ENCODE measurements at places on chromosomes 12 and 14.
A peak's percentile ranks its signal among the peaks of the same experiment; 100 is the strongest.

GRCh38 chr12:25372969-25373817 is 122.5 kb upstream of the KRAS start:
- no peak for DNase-seq

DNA sequence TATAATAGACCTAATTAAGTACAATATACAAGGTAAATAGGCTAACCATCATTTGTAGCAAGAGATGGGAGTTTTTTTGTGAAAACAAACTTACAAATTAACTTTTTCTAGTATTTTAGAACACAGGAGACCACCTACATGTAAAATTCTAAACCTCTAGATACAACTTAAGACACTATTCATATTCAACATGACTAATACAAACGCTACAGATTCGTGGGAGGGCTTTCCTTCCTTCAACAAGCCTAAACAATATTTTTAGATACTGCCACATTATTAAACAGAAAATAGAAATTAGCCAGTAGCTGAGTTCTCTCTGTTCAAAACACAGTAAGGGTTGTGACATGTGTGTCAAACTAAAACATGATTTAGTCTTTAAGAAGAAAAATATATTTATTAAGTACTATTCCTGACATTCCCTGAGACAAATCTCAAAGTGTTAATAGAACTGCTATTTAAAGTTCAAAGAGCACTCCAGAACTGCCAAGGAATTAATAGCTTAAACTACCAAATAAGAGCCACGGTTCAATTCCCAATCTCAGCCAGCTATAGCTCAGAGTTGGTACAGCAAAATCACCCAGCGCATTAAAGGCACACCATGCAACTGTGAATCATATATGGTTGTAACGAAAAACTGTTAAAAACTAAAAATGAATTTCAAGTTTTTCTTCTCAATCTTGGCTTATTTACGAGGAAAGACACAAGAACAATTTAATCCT is 10.7 kb downstream of the MED13L start:
- DNase-seq: no peak

DNA sequence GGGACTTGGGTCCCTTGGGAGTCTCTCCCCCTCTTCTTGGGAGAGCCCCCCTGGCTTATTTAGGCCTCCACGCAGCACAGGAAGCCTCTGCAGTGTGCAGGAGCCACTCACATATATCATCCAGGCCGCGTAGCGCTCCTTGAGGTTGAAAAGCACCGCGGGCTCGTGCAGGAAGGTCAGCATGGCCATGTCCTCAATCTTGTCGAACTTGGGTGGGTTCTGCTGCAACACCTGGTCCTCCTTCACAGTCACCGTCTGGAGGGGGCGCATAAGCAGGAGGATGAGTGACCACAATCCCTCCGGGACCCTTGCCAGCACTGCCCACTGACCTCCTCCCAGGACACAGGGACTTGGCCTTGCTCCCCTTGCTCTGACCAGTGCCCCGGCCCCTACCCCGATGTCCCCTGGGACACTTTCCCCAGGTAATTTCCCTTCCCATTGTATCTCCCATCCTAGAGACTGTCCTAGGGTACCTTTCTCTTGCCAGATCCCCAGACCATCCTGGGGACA is 2.5 kb downstream of the MYH6 start:
- DNase-seq: no peak

DNA sequence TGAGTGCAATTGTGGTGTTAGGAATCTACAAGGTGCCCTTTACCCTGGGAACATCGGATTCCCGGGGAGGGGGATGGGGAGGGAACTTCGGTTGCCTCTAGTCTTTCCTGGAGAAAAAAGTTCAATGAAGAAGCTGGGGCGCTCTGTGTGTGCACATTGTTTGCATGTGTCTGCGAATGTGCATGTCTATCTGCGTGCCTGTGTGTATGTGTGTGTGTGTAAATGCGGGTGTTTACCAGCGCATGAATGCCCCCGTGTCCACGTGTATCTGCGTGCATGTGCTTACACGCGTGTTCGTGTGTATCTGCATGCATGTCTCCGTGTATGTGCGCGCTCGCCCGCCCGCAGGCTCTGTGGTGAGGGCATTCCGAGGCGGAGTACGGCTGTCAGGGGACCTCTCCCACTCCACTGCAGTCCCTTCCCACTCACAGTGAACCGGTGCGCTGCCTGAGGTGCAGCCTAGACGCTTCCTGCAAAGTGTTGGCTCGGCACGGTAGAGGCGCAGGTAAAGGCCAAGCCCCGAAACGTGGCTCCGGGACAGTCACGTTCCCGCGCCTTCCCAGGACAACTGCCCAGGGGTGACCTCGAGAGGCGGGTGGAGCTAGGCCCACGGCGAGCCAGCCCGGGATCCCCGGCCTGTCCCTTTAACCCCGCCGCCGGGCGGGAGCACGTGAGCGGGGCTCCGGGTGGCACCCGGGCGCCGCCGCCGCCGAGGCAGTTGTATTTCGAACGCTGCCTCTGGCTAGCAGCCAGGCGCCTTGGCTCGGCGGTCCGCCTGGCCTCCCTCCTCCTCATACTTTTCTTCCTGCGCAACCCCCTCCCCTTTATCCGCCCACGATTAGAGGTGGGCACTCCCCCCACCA is 539 bp upstream of the HMGA2 start:
- peak; percentile 51 for DNase-seq

DNA sequence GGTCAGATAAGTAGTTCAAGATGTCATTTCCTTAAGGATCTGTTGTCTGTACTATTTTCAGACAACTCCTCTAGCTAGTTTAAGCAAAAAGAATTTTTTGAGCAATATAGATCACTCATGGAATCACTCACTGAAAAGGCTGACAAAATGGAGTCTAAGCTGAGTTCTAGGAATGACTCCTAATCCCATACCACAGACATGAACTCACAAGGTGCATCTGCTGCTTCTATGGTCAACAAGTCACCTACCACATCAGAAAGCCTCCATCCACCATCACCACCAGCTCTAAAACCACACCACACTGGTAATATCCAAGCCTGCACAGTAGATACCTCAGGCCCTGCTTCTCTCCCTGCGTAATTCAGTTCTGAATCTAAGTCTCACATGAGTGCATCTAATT is 33.0 kb downstream of the PWP1 start:
- DNase-seq: no peak

DNA sequence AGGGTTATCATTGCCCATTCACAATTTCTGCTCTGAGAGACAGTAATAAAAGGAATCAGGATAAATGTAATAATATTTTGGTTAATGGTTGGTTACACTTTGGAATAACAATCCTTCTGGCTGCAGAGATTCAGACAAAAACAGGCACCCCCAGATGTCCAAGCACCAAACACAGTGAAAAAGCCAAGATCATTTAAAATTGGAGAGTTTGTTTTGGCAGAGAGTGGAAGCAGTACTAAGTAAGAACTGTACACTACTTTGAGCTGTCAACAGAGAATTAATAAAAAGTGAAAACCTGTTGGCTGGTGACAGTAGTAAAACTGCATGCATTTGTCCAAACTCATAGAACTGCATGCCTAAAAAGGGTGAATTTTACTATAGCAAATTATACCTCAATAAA is 15.6 kb upstream of the IL22 start:
- DNase-seq: no peak

- DNase-seq: no peak
Observed at GRCh38 chr12:46446645-46447044, 74.1 kb upstream of the SLC38A2 start.

DNA sequence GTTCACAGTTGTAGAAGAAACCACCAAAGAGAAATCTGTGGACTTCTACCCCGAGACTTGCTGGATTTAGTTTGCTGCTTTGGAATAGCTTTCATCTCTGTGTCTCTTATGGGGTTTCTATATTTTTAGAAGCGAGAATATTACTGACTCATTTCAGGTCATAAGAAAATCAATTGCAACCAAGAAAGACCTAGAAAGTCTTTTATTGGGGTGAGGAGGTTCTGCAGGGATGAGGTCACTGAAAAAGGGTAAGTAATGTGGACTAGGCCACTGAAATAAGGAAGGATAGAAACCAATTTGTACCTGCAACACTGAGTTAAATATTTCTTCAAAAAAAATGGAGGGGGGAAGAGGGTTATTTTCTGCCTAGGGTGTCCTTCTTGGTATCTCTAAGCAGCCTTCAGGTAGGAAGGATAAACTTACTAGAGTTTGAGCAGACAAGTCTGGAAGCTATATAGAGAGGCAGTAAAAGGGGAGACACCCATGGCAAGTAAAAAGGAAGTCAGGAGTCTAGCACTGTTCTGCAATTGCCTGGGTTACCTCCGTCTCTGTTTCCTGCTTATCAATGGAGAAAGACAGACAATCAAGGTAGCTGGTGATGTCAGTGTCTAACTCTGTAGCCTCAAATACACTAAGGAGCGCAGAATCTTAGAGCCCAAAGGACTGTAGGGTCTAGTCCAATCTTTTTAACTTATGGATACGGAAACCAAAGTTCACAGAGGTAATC is 19.6 kb upstream of the KERA start:
- DNase-seq: no peak

GRCh38 chr14:65853407-65853955 is 441.0 kb downstream of the FUT8 start:
- no peak for DNase-seq

DNA sequence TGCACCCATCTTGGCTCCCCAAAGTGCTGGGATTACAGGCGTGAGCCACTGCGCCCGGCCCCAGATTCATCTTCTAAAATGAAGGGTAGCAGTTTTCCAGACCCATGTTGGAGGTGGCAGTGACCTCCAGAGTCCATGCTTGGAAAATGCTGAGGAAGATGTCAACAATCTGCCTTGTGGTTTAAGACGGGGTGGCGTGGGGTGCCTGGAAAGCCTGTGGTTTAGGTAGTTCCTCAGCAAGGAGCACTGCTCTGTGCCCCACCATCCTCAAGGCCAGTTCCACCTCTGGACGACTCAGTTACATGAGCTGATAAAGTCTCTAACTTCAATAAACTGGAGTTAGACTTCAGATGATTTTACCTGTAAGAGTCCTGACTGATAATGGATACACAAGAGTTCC is 48.6 kb downstream of the DRAM1 start:
- DNase-seq: no peak

GRCh38 chr14:32703183-32703621 is 235.5 kb upstream of the NPAS3 start:
- no peak for DNase-seq

DNA sequence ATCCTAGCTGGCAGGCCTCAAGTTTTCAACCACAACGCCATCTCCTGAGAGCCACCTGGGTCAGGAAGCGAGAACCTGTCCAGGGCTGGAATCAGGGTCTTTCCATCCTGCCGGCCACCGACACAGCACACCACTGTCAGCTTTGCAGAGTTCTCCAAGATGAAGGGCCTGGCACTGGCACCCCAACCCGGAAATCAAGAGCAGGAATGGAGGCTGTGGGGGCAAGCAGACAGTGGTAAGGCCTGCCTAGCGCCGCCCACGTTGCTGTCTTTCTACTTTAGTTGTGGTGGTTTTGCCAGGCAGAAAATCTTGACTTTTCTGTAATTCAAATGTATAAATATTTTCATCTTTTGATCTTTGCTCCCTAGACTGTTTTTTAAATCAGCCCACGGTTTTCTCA is 90.7 kb downstream of the ITPK1 start:
- no peak for DNase-seq

GRCh38 chr12:80443974-80444666 is at the start of gene PTPRQ:
Gene PTPRQ, plus strand, starts transcription at chr12:80444235. Its CDS starts 111 bp downstream, at chr12:80444346.
- no peak for DNase-seq

GRCh38 chr12:67754933-67755697 is 106.6 kb downstream of the DYRK2 start:
- DNase-seq: no peak

DNA sequence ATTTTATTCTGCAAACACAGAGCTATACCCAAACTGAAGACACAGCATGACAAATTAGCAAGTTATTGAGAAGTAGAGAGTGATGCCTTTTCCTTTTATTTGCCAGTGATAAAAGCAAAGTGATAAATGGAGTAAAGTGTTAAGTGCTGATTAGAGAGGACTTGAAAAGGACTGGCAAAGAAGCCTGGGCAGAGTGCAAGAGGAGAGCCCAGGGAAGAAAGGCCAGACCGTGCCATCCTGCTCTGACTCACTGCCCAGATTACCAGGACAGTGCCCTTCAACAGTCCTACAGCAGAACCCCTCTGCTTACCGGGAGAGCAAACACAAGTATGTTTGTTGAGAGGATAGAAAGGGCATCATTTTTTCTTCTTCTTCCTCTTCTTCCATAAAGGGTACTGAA is 106.5 kb downstream of the ETV6 start:
- no peak for DNase-seq

DNA sequence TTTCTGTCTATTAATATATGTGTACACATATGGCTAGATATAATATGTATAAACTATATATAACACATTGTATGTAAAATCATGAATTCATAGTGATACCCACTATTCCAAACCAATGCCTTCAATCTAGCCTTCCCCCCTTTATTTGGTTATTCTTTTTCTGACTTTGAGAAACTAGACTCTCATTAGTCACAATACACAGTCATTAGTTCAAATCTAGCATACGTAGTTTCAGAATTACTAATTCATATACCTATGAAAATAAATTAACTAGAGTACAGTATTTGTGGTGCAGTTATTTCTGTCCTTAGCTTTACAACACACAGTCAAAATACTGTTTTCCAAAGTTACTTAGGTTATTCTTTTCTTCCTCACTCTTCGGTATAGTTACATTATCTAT is 268.2 kb downstream of the DPF3 start:
- DNase-seq: no peak

DNA sequence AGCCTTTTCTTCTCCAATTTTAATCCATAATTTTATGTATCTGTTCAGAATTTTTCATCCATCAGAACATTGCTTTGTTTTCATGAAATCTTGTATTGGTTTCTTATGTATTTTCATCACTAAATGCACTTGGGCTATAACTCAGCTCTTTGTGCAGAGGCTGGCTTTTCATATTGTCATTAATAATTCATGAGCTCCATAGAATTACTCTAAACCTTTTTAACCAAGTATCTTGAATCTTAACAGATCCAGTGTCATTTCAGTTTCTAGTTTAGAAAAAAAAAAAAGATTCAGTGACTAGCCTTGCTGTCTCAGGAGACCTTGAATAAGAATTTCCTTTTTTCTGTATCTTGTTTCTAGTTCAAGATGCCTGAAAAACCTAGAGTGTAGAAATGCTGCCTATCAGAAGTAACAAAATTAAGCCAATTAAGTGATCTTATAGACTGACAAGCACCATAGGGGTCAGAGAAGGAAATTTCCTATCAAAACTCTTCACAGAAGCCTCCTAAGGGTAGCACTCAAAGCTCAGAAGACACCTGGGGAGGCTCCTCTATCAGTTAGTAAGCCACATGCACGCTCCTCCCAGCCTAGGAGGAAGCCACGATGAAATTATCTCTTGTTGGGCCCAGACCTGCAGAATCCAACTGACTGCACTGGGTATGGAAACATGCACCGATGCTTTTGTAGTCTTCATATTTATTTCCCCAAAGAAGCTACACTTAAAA is 163.4 kb downstream of the KICS2 start:
- no peak for DNase-seq
